A549 (cell line): ENCODE measurements at places on chromosomes 3 and 15.

DNA sequence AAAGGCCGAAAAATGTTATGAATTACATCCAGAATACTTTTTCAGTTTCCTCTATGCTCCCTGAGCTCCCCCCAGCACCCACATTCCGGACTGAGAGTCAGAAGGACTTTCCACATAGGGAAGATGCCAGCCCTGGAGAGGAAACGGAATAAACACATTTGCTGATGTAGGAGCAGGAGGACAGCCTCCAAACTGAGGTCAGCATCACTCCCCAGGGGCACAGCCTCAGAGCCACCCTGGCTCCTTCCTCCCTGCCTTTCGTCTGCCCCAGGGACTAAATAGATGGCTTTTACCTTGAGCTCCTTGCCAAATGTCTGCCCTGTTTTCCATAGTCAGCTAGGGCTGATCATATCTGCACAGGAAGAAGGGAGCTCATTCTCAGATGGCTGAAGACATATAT, 22.6 kb upstream of the SLCO2A1 start:
- no peak for DNase-seq

- no peak for DNase-seq
These were observed 66.9 kb downstream of the PPM1L start for GRCh38 chr3:160822936-160823335.

- DNase-seq, result no peak
These were observed 62.7 kb downstream of the DGKG start for GRCh38 chr3:186299327-186299726.

DNA sequence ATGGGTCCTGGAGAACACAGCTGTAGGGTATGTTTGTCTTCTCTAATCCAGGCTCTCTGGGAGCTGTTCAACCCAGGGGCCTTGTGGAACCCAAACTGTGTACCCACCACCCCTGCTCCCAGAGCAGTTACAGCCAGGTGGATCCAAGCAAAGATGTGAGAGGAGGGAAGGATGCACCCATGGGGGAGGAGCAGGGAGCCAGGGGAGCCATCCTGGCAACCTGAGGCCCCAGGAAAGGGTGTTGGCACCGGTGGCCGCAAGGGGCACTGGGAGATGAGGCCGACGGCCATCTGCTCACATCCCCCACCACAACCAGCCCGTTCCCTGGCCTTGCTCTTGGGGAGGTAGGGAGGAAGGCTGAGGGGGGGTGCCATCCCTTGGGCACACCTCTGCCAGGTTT, 43.2 kb downstream of the CMTM6 start:
- no peak for DNase-seq

DNA sequence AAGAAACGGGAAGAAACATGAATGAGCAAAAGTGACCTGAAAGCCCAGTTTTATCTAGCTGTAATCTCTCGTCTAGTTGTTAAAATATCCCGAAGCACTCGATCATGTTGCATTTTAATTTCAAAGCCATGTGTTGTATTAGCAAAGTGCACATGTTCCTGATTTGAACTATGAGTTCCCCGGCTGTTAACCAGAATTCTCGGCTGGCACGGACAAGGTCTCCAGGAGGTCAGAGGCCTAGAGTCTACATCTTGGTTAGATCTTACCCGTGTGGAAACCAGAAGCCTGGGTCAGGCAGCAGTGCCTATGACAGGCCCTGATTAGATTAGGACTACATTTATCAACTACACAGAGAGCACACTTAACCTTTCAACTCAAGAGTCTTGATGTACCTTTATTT, 195.8 kb downstream of the CDIN1 start:
- no peak for DNase-seq
